ENCODE measurements at places on chromosomes 2 and 18. TPM values are rescaled to one million over a fixed set of nuclear protein-coding genes. Genes with fewer than 3 reads are reported as not detected.

FLACC1 gene
- total RNA-seq = 1.3 TPM

HTR2B gene
- 92.5 TPM for total RNA-seq

TANC1 gene
- total RNA-seq = 30.8 TPM

POMC gene
- 0.66 TPM for total RNA-seq

ANKRD36B gene
- total RNA-seq = 26.7 TPM
